ENCODE measurements at places on chromosomes 2 and 18.

DNA sequence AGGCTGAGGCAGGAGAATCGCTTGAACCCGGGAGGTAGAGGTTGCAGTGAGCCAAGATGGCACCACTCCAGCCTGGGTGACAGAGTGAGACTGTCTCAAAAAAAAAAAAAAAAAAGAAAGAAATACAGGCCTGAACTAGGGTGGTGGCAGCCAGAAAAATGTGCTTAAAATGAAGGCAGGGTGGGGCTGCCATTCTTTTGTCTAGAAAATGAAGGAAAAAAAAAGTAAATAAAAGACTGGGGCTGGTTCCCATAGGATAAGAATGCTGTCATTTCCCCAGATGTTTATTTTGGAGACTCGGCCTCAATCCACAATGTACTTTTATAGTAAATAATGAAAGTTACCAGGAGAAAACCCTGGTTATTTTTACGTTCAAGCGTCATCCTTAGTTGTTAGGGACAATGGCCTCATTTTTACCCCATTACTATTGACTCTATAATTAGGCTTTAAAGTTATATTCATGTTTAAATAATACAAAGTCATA lies 58.9 kb downstream of the ATP8B1 start:
- no peak for DNase-seq

GRCh38 chr2:20231159-20231558 lies 6.2 kb upstream of the SDC1 start:
- no peak for DNase-seq

DNA sequence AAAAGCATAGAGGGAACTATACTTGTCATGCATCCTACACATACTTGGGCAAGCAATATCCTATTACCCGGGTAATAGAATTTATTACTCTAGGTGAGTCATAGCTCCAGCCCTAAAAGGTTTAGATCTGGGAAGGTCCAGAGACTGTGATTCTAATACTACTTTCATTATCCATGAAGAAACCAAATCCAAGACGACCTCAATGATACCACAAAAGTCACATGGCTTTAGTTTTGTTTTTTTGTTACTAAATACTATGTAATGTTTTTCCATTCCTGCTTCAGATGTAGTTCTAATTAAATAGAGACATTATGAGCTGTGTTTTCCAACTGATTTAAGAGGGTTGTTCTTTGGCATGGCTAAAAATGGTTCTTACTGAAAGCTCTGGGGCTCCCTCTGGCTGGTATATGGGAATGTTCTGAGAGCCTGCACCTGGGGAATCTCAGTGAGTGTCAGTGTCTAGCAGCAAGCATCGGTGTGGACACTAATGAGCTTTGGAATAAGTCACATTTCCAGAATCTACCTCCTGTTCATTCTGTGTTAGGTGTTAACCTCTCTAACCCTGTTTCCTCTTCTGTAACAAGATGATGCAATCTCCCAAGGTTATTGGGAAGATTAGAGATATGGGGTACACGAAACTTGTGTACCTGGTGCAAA lies 20.5 kb upstream of the IL1RL2 start:
- no peak for DNase-seq

DNA sequence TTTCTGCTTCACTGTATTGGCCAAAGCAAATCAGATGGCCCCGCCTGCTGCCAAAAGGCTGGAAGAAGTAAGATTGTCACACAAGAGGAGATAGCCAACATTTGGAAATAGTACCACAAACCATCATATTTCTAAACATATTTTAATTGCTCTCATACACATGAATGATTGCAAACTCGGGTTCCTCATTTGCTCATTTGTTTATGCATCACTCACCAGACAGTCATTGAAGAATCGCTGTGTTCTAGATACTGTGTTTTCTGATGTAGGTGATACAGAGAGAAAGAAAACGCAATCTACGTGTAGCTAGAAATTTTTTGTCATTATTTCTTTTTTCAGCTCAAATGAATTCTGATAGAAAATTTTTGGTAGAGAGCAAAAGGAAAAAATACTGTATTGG lies 1103.4 kb downstream of the TSN start:
- DNase-seq: no peak

GRCh38 chr18:36660311-36660710 lies 168.5 kb downstream of the TPGS2 start:
- DNase-seq: no peak

GRCh38 chr2:241011751-241012510 lies 13.5 kb downstream of the SNED1 start:
- DNase-seq: no peak

DNA sequence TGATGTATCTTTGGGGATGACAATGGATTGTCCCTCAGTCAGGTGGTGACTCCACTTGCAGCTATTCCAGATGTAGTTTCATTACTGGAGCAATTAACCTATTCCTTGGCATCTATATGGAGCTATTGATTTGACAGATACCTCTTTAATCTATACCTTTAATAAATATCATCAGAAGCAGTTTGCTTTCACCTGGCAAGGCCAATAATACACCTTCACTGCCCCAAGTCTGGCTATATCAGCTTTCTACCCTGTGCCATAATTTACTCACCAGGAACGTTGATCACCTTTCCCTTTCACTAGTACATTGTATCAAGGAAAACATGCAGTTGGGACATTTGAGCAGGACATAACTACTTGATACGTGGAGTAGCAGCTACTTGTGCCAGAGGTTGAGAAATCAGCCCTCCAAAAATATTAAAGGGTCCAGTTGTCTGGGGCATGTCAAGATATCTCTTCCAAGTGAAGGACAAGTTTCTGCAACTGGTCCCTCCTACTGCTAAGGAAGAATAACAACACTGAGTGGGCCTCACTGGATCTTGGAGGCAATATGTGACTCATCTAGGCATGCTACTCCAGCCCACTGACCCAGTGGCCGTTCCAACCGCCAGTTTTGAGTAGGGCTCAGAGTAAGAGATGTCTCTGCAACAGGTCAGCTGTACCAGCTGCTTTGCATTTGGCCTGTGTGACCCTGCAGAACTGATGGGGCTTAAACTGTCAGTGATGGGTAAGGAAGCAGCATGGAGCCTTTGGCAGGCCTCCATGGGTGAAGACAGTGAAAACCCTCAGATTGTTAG lies 67.0 kb downstream of the PSMG2 start:
- DNase-seq: no peak

GRCh38 chr2:235558572-235558971 lies 64.7 kb downstream of the AGAP1 start:
- DNase-seq: no peak

GRCh38 chr2:139457873-139458272 lies 677.7 kb upstream of the NXPH2 start:
- no peak for DNase-seq

- no peak for DNase-seq
Observed at GRCh38 chr2:48320742-48321141, 209.2 kb upstream of the STON1 start.

- DNase-seq: no peak
Observed at GRCh38 chr18:45688833-45689232, 35.1 kb upstream of the SLC14A1 start.

DNA sequence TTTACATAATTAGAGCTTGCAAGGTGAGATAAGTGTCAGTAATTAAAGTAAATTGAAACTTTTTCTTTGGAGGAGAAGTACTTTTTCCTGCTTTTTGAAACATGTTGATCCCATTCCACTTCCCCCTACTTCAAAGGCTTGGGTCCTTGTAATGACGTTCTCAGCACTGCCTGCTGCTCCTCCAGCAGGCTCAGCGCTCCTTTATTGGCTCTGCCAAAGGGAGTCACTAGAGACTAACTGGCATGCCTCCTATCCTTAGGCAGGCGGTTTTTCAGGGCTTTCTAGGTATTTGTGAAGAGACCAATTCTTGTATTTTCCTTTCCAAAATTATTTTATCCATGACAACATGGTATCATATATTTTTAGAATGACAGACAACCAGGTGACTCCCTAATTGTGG lies 43.9 kb upstream of the ACADL start:
- no peak for DNase-seq
